H4 (cell line): ENCODE measurements at places on chromosomes 16 and 17.

DNA sequence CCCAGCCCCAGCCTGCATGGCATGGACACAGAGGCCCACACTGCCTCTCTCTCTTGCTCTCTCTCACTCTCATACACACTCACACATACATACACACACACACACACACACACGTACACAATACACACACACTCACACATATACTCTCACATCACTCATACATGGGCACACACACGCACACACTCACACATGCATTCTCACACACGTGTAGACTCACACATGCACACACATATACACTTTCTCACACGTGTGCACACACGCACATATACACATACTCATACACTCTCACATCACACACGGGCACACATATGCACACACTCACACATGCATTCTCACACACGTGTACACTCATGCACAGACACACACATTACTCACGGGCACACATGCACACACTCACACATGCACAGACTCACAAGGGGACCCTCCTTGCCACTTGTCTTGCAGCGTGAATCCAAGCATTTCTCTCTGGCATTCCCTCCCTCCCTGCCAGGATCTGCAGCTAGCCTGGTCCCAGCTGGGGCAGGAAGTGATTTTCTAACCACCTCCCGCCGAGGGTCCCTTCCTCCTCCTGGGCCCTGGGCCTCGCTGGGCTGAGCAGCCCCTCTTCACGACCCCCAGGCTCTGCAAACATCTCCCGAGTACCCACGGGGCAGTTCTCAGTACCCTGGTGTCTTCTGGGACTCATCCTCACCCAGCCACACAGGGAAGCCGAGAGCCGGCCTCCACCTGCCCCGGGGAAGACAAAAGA is 37.5 kb downstream of the IL21R start:
- DNase-seq, result no peak

DNA sequence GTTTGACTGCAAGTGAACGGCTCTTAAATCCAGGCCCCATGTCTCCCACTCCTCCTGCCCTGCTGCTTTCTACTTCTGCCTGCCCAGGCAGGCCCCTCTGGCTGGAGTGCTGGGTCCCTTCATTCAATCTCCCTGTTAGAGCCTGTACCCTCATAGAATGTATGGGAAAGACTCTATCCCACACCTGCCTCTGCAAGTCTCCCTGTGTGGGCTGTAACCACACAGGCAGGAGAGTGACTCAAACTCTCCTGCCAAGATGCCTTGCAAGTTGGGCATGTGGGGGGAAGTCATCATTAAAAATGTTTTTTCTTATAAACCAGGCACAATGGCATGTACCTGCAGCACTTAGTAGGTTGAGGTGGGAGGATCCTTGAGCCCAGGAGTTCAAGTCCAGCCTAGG is 77.5 kb downstream of the PLXDC1 start:
- no peak for DNase-seq

- DNase-seq, result no peak
These were observed 12.0 kb downstream of the AP1G1 start for GRCh38 chr16:71796501-71797097.

- no peak for DNase-seq
These were observed 5.9 kb upstream of the CDIP1 start for GRCh38 chr16:4544473-4544872.

DNA sequence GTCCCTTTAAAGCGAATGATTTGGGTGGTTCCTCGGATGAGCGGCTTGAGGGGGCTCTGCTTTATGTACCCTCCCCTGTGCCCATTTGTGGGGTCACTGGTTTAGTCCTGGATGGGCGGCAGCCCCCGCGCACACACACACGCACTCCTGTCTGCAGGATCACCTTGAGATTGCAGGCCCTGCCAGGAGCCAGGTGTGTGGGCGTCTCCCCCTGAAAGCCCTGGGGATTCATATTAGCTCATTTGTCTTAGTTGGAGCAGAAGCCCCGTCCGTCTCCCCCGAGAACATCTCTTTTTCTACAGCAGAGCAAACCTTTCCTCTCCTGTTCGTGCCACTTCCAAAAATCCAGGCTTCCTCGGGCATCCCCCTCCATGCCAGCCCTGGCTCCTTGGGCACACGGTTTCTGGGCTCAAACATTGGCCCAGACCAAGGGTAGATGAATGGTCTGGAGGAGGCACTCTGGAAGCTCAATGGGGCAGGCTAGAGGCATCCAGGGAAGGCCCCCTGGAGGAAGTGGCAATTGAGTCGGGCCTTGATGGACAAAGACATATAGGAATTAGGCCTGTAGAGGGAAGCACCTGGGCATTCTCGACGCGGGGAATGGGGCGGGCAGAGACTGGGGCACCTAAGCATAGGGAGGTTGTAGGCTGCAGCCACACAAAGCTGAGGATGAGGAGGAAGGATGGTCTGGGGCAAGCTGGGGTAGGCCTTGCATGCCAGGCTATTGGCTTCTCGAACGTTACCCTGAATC is 218.5 kb upstream of the GSE1 start:
- DNase-seq, result no peak

GRCh38 chr17:65553646-65554552 is 7.5 kb downstream of the AXIN2 start:
- DNase-seq, result no peak

DNA sequence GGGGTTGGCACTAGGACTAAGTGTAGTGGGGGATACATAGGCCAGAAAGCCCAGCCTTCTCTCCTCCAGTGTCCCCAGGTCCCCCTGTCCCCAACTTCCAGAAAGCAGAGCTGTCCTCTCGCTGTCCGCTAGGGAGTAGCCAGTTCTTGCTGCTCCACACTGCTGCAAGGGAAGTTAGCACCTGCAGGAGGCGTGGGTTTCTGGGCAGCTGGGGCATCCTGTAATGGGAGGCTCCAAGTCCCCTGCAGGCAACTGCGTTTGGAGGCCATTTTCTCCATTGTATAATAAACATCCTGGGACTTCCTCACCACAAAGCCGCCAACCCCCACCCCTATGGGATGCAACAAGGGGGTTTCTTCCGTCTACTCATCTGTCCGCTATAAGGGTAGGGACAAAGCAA is 1.7 kb downstream of the RPRML start:
- peak; percentile 89 for DNase-seq

DNA sequence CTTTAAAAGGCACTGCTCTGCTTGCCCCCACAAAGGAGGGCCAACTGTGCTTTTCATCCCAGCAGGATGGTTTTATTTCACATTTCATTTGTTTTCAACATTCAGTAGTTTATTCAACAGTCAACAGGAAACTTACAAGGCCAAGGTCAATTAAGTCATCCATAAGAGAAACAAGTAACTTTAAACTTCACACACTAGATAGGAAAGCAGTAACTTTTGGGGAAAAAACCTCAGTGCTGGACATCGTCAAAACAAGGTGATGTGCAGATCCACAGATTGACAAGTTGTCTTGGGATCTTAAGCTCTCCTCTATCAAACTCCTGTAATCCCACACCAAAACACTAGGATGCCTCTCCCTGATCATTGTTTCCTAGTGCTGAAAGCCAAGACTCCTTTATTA is 18.5 kb downstream of the NFE2L1 start:
- DNase-seq, result no peak

DNA sequence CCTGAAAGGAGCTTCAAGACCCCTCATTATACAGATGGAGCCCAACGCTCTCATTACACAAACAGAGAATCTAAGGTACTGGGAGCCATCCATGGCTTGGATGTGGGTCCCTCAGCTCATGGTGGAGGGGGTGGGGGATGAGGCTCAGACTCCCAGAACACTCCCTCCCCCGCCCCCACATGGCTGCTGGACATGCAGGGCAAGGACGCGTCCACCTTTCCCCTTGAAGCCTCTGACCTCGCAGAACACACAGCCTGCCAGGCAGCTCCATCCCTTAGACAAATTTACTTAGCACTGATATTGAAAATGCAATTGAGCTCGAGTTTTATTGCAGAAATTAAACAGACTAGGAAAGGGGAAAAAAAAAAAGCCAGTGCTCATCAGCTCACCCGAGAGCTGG is 203.9 kb downstream of the ZNF423 start:
- DNase-seq, result no peak

GRCh38 chr17:27579897-27580321 is 51.1 kb upstream of the LGALS9 start:
- DNase-seq, result no peak

DNA sequence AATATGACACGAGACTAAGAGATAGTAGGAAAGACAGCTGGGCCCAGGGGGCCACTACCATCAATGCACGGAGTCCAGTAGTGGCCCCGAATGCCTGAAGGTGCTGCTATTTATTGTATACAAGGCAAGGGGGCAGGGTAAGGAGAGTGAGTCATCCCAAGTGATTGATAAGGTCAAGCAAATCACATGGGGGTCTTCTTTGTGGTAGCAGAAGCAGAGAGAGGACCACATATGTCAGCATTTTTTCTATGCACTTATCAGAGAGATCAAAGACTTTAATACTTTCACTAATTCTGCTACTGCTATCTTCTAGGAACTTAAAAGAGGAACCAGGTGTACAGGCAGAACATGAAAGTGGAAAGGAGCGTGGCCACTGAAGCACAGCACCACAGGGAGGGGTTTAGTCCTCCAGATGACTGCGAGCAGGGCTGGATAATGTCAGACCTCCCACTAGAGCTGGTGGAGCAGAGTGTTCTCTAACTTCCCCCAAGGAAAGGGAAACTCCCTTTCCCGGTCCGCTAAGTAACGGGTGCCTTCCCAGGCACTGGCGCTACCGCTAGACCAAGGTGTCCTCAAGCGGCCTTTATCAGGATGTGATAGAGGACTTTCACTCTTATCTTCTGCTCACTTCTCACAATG is 26.4 kb upstream of the ARL4D start:
- no peak for DNase-seq
